Putamen (tissue), 1 donor: ENCODE measurements at places on chromosomes 2 and 18.

DNA sequence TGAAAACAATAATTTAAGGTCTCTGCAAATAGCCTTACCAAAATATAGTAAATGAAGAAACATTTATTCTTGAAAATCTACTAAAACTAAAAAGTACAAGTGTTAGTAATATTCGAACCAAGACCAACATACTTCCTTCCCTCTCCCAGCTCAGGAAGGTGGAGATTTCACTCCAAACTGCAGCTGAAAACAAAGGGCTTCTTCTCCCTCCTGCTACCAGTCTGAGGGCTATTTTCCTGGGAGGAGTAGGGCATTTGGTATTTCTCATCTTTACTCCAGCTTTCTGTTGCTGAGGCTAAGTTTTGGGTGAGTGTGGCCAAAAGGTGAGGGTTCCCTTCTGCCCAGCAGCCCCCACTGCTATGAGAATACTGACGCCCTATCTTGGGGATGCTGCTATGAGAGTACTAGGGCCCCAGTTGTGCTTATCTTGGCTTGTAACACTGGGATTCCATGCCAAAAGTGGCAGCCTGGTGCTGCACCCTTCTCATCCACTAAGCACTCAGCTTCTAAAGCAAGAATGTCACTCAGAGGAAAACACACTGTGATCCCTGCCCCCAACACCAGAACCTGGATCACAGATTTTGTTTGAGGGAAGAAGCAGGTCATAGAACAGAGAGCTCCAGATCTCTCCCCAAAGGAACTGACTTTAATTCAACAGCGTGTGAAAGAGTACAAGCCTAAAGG is 130.7 kb upstream of the KLF7 start:
- DNase-seq = no peak

DNA sequence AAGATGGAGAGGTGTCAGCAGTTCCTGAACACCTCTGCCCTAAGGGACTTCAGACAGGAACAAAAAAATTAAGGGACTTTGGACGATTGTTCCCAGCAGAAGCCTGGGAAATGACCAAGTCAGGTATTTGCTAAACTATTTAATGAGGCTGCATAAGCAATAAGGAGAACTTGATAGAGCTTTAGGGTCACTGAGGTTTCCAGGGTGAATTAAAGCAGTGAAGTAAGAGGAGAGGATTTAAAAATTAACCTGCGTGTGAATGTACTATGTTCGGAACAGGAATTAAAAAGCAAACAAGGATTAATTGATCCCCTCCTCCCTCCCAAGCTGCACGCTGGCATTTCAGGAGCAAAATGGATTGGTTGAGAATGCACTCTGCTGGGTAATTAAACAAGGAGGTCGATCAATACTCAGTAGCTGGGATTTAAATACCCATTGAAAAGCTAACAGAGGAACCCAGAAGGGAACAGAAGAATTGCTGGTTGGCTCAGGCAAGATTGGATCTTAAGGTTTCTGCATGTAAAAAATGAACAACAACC is 157.2 kb downstream of the RNF152 start:
- DNase-seq = no peak

DNA sequence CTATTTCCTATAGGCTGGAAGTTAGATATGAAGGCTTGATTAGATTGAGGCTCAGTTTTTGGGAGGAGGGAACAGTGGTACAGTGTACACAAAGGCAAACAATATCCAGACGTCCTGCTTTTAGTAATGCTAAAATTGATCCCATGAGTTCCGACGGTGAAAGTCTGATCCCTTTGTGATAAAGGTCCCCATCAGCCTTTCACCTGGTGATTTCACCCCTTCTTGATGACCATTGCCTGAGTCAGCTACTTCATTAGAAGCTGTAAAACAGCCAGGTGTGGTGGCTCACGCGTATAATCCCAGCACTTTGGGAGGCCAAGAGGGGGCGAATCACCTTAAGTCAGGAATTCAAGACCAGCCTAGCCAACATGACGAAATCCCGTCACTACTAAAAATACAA is 29.7 kb downstream of the TWSG1 start:
- no peak for DNase-seq

GRCh38 chr2:75994759-75995158 is 284.0 kb upstream of the GCFC2 start:
- no peak for DNase-seq

DNA sequence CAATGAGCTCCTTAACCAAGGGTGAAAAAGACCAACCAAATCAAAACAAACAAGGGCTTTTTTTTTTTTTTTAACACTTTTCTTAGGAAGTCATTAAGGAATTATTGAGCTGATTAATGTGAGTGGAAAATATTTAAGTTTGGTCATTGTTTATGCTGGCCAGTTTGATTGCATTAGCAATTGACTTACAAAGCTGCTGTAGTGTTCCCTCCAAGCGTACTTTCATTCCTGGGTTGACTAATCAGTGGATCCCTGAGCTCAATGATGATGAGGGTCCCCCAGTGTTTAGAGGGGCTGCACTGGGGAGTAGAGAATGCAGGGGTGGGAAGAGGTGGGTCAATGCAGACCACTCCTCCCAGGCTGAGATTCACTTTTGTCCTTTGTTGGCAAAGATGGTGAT is 119.3 kb downstream of the PRKCE start:
- DNase-seq = no peak

GRCh38 chr2:149537092-149537726 is 50.4 kb downstream of the MMADHC start:
- DNase-seq = no peak

GRCh38 chr2:176546550-176546949 is 277.3 kb downstream of the MTX2 start:
- DNase-seq = no peak

DNA sequence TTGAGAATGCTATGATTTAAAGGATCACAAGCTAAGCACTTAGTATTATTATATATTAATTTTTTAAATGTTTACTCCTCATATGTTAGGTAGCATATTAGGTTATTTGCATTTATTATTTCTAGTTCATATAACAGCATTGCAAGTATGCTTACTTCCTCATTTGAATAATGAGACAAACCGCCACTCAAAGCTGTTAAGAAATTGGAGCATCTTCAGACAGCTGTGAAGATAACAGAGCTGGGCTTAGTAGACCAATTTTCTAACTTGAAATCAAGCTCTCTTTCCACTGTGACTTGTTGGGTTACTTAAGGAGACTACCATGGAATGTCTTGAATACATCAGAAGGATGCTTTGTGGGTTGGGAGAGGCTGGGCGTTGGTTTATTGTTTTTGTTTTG is 139.3 kb downstream of the ASXL3 start:
- DNase-seq = no peak

DNA sequence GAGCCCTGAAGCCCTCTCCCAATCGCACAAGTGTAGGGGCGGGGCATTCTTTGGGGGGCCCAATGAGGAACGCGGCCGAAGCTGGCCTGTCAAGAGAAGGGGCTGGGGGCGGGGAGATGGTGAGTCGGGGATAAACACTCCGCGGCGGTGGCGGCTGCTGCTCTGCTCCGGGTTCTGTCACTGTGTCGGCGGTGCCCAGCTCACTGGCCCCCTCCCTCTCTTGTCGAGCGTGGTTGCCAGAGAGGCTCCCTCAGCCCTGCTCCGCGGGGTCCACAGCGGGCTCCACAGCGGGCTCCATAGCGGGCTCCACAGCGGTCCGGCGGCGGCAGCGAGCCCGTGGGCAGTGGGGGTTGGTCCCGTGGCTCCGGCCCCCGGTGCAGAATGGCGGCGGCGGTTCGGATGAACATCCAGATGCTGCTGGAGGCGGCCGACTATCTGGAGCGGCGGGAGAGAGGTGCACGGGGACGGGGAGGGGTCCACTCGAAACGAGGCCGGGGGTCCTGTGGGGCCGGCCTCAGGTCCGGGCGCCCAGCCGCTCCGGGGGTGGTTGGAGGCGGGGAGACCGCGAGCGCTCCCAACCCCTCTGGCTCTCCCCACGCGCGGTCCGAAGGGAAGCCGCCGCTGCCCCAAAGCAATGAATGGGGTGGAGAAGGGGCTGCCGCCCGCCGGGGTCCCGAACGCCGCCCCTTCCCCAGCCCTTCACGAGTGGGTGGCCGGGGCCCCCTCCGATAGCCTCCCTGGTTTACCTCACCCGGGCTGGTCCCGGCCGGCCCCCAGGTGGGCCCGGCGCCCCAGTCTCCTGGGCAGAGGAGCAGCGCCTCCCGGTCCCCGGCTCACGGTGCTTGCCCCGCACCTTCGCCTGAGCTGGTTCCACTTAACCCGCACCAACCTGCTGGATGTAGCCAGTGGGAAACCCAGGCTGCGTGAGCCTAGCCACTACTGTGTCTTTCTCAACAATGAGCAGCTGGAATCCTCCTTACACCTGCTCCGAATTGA is at the start of gene MXD1:
Gene MXD1, plus strand, starts transcription at position 160 of the 996 bp plus-strand sequence. Its CDS starts 222 bp downstream, at position 382.
- no peak for DNase-seq

- DNase-seq = no peak
Observed at GRCh38 chr2:163729636-163730273, 6.1 kb downstream of the FIGN start.

DNA sequence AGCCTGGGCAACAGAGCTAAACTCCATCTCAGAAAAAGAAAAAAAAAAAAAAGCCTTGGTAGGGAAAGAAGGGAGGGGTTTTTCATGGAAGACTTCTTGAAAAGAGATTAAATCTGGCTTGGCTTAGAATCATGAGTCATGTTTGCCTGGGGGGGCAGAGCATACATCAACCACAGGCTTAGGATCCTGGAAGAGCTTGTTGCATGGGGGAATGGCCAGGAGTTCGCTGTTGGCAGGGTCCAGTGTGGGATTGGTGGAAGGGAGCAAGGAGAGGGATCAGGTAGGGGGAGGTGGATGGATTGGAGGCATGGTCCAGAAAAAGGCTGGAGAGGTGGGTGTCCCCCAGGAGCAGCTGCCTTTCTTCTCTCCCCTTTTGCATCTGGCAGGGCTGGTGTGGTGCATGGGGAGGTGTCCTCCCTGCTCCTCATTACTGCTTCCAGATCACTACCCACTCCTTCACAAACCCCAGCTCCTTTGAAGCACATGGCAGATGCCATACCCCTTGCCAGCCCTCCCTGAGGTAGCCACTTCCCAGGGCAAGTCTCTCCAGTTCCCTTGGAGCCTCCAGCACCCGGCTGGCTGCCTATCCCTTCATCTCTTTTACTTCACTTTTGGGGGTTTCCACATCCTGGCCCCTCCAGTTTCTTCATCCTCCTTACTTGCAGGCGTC is 2.5 kb downstream of the ARMC9 start:
- no peak for DNase-seq

- no peak for DNase-seq
Observed at GRCh38 chr2:202831242-202832220, 40.0 kb downstream of the ICA1L start.

DNA sequence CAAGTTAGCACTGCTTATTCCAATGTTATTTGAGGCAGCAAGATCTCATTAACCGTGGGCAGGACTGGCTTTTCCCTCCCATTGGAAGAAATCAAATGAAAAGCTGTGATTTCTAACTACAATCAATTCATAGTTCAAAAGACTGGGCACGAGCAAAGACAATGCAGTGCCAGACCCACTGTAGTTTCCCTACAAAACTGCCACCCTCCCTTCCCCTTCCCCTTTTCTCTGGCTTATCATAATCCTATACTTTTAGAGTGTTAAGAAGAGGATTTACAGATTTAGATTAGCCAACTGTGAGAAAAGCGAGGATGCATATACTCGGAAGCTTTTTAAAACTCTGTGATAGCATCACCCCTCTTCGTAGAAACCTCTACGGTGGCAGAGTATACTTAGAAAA is 260.4 kb downstream of the STK39 start:
- no peak for DNase-seq

DNA sequence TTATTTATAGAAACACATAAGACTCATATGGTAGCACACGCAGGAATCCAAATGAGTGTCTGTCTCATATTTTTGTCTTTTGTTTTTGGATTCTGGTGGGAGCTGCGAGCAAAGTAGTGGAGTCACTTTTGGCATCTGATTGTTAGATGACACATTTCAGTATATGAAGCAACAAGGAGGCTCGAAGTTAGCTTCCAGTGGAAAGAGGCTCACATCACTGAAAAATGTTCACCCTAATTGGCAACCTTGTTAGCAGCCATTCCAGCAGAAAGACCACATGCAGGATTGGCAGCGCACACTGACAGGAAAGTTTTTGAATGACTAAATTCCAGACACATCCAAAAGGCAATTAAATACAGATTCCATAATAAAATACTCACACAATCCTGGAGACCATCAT is 87.4 kb downstream of the MYT1L start:
- DNase-seq = no peak

GRCh38 chr2:69465513-69466456 is 28.6 kb upstream of the NFU1 start:
- DNase-seq = no peak

DNA sequence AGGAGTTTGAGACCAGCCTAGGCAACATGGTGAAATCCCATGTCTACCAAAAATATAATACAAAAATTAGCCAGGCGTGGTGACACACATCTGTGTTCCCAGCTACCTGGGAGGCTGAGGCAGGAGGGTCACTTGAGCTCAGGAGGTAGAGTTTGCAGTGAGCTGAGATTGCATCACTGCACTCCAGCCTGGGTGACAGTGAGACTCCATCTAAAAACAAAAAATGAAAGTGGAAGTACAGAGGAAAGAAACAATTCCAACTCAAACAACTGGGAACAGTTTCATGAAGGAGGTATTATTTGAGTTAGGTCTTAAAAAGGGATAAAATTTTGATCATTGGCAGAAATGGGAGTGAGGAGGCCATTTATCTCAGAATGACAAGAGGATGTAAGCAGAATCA is 6.3 kb upstream of the RAB1A start:
- DNase-seq = no peak

DNA sequence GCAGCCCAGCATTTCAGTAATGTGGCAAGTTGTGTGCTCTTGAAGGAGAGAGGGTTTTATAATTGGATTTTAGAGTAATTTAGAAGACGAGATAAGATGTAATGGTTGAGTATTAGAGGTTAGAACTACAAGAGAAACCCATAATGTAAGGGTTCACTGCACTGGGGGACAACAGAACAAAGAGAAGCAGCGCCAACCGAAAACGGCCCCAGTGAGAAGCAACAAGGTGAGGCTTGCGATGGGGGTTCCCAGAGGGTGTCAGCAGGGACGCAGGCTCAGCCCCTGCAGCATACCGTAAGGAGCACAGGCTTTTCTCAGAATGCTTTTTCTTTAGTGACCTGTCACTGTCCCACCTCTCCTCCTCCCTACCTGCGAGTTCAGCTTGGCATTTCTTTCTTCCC is 183.9 kb upstream of the ETAA1 start:
- DNase-seq = no peak

DNA sequence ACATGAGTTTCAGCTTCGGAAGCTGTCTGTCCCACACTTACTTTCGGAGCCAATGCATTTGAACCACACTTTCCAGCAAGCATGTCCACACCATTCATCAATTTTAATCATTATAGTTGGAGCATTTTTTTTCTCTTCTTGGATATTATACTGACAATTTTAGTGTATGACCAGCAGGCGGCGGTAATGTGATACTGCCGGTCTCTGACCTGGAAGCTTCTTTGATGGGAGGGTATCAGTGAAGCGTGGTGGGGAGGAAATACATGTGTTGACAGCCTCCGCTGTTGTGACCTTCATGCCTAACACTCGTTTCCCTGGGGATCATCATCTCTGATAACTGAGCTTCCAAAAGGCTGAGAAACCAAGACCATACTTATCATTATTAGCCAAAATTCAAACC is 231.7 kb downstream of the GBX2 start:
- DNase-seq = no peak
